ENCODE measurements at places on chromosomes 2 and 18. TPM values are rescaled to one million over a fixed set of nuclear protein-coding genes. Genes with fewer than 3 reads are reported as not detected.
A peak's percentile ranks its signal among the peaks of the same experiment; 100 is the strongest.

GRCh38 chr2:152242787-152243472 lies 67.4 kb upstream of the STAM2 start:
- no peak for DNase-seq
- no peaks in the 10 kb centered on the region for H3K27me3 ChIP-seq
- no peak overlapping the region for H3K4me3 ChIP-seq
- H3K36me3 ChIP-seq, result no peaks in the 10 kb centered on the region
- no peak overlapping the region for H3K27ac ChIP-seq
- H3K4me1 ChIP-seq, result no peaks in the 10 kb centered on the region

Gene SPATS2L
- total RNA-seq, result 0.36 TPM

DNA sequence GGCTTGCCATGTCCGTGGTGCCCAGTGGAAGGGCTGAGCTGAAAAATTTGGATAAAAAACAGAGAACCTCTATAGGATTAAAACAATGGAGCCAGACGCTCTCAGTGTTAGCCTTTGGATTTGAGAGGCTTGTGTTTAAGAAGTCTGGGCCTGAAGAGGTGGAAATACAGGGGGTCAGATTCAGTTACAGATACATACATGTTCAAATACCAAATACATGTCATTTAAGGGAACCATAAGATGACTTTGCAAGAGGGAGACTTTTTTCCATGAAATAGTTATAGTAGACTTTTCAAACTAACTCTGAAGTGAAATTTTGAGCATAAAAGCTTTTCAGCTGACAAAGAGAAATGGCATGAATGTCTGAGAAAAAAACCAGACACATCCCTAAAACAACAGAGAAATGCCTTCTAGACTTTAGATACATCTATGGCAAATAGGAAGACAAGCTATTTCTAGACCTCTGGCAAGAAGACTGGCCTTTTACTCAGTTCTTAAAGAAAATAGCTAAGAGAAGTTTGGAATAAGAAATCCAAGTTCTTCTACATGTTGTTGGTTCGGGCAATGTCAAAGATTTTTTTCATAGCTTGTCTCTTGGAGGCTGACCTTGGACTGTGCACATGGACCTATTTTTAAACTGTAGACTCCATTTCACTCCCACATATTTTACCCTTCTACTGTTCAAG lies 112.9 kb downstream of the LTBP1 start:
- no peak for DNase-seq
- no peak overlapping the region for H3K27ac ChIP-seq
- H3K4me1 ChIP-seq, result no peaks in the 10 kb centered on the region
- no peak overlapping the region for H3K4me3 ChIP-seq

Gene GALNT5
- total RNA-seq, result not detected

- H3K4me1 ChIP-seq, result peaks cover 50% of the 10 kb centered on the region
- no peaks in the 10 kb centered on the region for H3K27me3 ChIP-seq
- no peaks in the 10 kb centered on the region for H3K36me3 ChIP-seq
- no peak overlapping the region for H3K27ac ChIP-seq
- H3K4me3 ChIP-seq, result no peak overlapping the region
Observed at GRCh38 chr2:10407432-10407831, 40.7 kb downstream of the ODC1 start.

GRCh38 chr2:59322005-59322404 lies 1080.9 kb upstream of the FANCL start:
- no peak overlapping the region for H3K27ac ChIP-seq
- DNase-seq, result no peak
- no peaks in the 10 kb centered on the region for H3K4me1 ChIP-seq
- H3K4me3 ChIP-seq, result no peak overlapping the region
- no peaks in the 10 kb centered on the region for H3K36me3 ChIP-seq

- DNase-seq, result no peak
- H3K4me3 ChIP-seq, result no peak overlapping the region
- no peaks in the 10 kb centered on the region for H3K4me1 ChIP-seq
- H3K27ac ChIP-seq, result no peak overlapping the region
Observed at GRCh38 chr2:86631846-86632485, 8.3 kb upstream of the RNF103 start.

GRCh38 chr2:230068016-230068650 lies 591 bp downstream of the SLC16A14 start:
- no peaks in the 10 kb centered on the region for H3K36me3 ChIP-seq
- DNase-seq, result peak; percentile 75

Gene ALPI
- total RNA-seq, result not detected

DNA sequence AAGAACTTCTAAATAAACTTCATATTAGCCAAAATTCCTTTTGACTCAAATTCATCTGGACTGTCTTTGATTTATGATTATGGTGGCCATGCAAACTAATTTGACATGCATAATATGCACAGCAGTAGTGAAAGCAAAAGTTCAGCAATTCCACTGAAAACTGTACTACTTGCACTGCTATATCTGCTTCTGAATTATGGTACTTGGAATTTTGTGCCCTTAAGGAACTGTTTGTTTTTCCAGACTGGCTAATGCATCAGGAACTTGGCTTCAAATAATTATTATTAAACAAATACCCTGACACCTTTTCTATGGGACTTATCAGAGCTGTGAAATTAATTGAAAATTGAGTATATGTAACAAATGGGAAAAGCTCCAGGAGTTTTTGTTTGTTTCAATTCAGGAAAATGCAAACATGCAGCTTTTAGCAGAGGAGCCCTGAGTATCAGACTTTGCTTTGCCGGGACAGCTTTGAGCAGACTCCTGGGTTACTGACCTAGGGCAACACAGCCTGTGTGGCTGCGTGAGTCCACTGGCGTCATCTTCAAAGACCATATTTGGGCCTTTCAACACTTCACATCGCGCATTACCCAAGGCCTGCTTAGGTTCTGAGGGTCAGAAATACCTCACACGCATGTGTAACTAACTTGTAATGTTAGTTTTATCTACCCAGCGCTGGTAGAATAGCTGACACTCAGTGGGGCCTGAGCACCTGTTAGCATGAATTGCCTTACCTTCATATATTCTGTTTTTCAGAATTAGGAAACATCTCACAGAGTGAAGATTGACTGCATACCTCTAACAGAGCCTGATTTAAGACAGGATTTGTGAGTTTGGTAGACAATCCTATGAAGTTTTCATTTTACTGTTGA lies 35.4 kb downstream of the CFAP221 start:
- no peaks in the 10 kb centered on the region for H3K4me1 ChIP-seq
- H3K4me3 ChIP-seq, result no peak overlapping the region
- no peak overlapping the region for H3K27ac ChIP-seq
- DNase-seq, result no peak
- H3K27me3 ChIP-seq, result no peaks in the 10 kb centered on the region

- no peak overlapping the region for H3K4me3 ChIP-seq
- H3K27me3 ChIP-seq, result no peaks in the 10 kb centered on the region
- peak; percentile 78 for DNase-seq
- peak overlapping the region; percentile 79 for H3K27ac ChIP-seq
Observed at GRCh38 chr2:143259368-143259958, 130.2 kb downstream of the ARHGAP15 start.

DNA sequence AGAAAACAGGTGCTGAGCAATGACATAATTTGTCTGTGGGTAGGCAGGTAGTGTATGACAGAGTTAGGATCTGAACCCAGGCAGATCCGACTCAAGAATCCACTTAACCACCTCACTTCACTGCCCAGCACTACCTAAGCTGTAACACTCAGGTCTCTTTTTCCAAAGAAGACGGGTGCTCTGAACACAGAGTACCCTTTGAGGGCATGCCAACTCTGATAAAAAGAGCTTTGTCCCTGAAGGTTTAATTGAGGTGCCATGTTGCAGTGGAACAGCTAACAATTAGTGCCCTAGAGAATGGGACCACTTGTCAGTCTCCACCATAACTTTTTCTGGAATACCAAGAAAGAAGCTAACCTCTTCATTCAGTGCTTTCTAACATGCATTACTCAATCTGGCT lies 11.3 kb downstream of the ABHD3 start:
- no peak overlapping the region for H3K27ac ChIP-seq
- H3K4me1 ChIP-seq, result no peaks in the 10 kb centered on the region
- no peaks in the 10 kb centered on the region for H3K27me3 ChIP-seq
- no peak overlapping the region for H3K4me3 ChIP-seq
- H3K36me3 ChIP-seq, result peaks cover 25% of the 10 kb centered on the region

Data from B cell (primary cell).